Activated CD4-positive, alpha-beta memory T cell treated with anti-CD3 and anti-CD28 coated beads, Interleukin-2, amount 10 ng/mL, durations not matched to agents 7 days and 5 days (primary cell): ENCODE measurements at places on chromosomes 13 and 19. TPM values are rescaled to one million over a fixed set of nuclear protein-coding genes. Genes with fewer than 3 reads are reported as not detected.

GRIN2D gene
- total RNA-seq, result 0.18 TPM

TTC9B gene
- total RNA-seq, result not detected

ZNF320 gene
- total RNA-seq, result 4.1 TPM

OVOL3 gene
- total RNA-seq, result not detected

DNA sequence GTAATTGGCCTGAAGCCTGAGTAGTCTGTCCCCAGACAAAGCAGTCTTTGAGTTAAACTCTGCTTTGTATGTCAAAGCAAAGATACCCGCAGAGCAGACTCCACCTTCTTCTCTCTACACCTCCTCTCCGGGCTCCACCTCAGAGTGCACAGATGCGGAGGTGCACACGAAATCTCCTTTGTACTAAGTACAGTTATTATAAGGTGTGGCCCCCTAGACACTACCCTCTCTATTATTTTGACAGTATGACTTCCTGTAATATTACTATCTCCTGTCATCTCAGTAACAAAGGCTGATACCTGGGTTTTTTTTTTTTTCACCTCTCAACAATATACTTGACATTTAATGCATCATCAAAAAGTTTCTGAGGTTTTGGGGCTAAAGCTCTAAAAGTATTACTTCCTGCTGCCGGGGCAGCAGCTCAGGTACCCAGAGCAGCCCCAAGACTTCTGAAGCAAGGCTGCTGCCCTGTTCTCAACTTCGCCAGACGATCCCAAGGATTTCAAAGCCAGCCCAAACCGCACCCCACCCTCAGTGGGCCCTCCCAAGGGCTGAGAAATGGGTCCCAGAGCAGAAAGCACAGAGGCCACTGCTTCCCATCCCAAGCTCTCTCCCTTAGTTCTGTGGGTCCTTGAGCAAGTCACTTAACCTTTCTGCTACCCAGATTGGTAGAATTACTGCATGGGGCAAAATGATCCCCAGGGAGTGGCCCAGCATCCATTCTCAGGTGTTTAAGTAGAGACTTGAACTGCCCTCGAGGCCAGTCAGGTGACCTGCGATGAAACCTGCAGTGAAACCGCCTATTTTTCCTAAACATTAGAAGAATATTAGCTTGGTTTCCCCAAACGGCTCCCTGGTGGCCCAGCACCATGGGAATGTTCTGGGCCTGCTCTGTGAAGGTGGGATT is 180.6 kb downstream of the FOXO1 start:
- H3K4me3 ChIP-seq, result peak overlapping the region; percentile 9
- peaks cover 59% of the 10 kb centered on the region for H3K4me1 ChIP-seq
- H3K36me3 ChIP-seq, result peaks cover 24% of the 10 kb centered on the region
- H3K27ac ChIP-seq, result peak overlapping the region; percentile 94
- H3K27me3 ChIP-seq, result no peaks in the 10 kb centered on the region

GRCh38 chr13:60035874-60036273 is 127.9 kb downstream of the DIAPH3 start:
- H3K4me1 ChIP-seq, result no peaks in the 10 kb centered on the region
- no peak overlapping the region for H3K27ac ChIP-seq
- no peak overlapping the region for H3K4me3 ChIP-seq
- peaks cover 14% of the 10 kb centered on the region for H3K36me3 ChIP-seq

GRCh38 chr19:46442808-46443450 is 14.2 kb upstream of the PNMA8C start:
- no peaks in the 10 kb centered on the region for H3K36me3 ChIP-seq
- no peak overlapping the region for H3K27ac ChIP-seq
- H3K4me3 ChIP-seq, result no peak overlapping the region
- H3K27me3 ChIP-seq, result peaks cover 9% of the 10 kb centered on the region
- no peak for DNase-seq
- H3K4me1 ChIP-seq, result no peaks in the 10 kb centered on the region

GRCh38 chr19:8254286-8255001 is 45.3 kb downstream of the CERS4 start:
- H3K27ac ChIP-seq, result no peak overlapping the region
- H3K27me3 ChIP-seq, result no peaks in the 10 kb centered on the region
- no peak overlapping the region for H3K4me3 ChIP-seq
- no peak for DNase-seq

DNA sequence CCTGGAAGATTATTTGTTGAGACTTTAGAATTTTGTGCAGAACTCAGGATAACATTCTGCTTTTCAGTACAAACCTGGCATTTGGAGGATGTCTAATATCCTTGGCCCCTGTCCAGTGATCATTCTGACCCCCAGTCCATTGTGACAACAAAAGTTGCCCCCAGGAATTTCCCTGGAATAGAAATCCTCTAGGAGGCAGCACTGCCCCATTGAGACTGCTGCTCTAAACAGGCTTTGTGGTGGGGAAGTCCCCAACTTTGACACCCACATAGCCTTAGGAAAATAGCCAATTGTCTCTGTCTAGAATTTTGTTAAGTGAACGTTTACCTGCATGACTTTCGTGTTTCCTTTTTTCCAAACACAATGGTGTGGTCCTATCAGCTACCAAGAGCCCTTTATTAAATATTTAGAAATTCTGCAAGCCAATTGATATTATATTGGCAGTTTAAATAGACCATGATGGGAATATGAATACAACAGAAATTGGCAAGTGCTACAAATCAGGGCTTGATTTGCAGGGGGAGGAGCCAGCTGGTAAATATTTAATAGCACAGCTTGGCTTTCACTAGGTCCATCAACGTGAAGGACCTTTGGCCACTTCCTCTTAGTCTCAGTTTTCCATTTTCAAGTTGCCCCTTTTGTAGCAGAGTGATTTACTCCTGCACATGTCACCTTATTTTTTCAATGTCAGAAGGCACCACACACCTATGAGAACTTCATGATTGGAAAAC is 451.7 kb downstream of the EFNB2 start:
- H3K27me3 ChIP-seq, result no peaks in the 10 kb centered on the region
- H3K4me1 ChIP-seq, result no peaks in the 10 kb centered on the region
- no peaks in the 10 kb centered on the region for H3K36me3 ChIP-seq
- H3K4me3 ChIP-seq, result no peak overlapping the region
- no peak overlapping the region for H3K27ac ChIP-seq
- no peak for DNase-seq

DNA sequence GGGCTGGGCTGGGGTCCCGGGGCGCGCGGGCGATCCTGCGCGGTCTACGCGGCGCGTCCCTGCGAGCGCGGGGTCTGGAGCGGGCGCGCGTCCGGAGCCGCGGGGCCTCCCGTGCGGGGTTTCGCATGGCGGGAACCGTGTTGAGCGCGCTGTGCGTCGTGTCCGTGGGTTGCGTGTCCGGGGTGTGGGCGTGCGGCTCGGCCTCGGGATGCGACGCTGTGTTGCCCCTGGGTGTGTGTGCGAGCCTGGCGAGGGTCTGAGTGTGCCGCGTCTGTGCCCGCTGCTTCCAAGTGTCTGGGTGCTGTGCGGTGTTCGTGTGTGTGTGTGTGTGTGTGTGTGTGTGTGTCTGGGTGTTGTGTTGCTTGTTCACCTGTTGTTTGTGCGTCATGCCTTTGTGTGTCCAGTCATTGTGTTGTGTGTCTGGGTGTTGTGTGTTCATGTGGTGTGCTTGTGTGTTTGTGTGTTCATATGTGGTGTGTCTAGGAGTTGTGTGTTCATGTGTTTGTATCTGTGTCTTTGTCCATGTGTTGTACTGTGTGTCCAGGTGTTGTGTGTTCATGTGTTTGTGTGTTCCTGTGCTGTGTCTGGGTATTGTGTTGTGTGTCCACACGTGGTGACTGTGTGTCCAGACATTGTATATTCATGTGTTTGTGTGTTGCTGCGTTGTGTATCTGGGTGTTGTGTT is 552 bp downstream of the PLK5 start:
- no peak overlapping the region for H3K4me3 ChIP-seq
- peaks cover 27% of the 10 kb centered on the region for H3K27me3 ChIP-seq
- no peak overlapping the region for H3K27ac ChIP-seq
- peaks cover 3% of the 10 kb centered on the region for H3K36me3 ChIP-seq

DNA sequence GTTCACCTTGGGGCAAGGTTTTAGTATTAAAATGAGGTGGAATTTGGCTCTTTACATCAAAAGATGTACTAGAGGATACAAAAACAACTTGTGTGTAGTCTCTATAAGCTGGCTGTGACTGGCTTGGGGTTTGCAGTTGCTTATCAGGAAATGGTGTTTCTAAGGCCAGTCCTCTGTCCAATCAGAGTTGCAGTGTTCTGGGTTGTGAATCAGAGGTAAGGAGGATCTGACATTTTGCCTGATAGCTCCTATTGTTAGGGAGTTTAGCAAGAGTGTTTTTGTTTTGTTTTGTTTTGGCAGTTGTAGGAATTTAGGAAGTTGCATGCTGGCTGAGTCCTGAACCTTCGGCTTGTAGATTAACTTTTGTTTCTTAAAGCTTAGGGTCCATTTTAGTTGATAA is 20.1 kb upstream of the ESD start:
- no peak overlapping the region for H3K27ac ChIP-seq
- no peak overlapping the region for H3K4me3 ChIP-seq
- peaks cover 26% of the 10 kb centered on the region for H3K27me3 ChIP-seq
- peaks cover 4% of the 10 kb centered on the region for H3K4me1 ChIP-seq
- peaks cover 4% of the 10 kb centered on the region for H3K36me3 ChIP-seq

GRCh38 chr13:44906230-44906629 is 83.0 kb downstream of the NUFIP1 start:
- no peaks in the 10 kb centered on the region for H3K4me1 ChIP-seq
- peaks cover 11% of the 10 kb centered on the region for H3K27me3 ChIP-seq
- no peaks in the 10 kb centered on the region for H3K36me3 ChIP-seq
- no peak for DNase-seq

DNA sequence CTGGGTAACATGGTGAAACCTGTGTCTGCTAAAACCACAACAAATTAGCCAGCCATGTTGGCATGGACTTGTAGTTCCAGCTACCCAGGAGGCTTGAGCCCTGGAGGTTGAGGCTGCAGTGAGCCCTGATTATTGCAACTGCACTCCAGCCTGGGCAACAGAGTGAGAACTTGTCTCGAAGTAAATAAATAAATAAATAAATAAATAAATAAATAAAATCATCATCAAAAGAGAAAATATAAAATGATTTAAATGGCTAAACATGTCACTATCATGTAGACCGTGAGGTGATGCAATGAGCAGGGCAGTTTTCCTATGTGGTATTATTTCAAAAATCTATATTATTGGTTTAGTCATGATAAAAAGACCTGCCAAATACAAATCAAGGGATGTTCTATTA is 2074.3 kb downstream of the PCDH9 start:
- no peaks in the 10 kb centered on the region for H3K36me3 ChIP-seq
- no peak overlapping the region for H3K4me3 ChIP-seq
- peaks cover 3% of the 10 kb centered on the region for H3K4me1 ChIP-seq
- no peaks in the 10 kb centered on the region for H3K27me3 ChIP-seq
- no peak overlapping the region for H3K27ac ChIP-seq
- DNase-seq, result no peak

- no peaks in the 10 kb centered on the region for H3K4me1 ChIP-seq
- peaks cover 2% of the 10 kb centered on the region for H3K36me3 ChIP-seq
- no peak overlapping the region for H3K4me3 ChIP-seq
- peaks cover 2% of the 10 kb centered on the region for H3K27me3 ChIP-seq
- no peak overlapping the region for H3K27ac ChIP-seq
- no peak for DNase-seq
Measured at GRCh38 chr13:49893591-49893990, 42.5 kb downstream of the SPRYD7 start.

GRCh38 chr19:9431475-9431874 is 3.9 kb downstream of the ZNF266 start:
- no peak overlapping the region for H3K27ac ChIP-seq
- H3K36me3 ChIP-seq, result peaks cover 78% of the 10 kb centered on the region
- peak; percentile 44 for DNase-seq
- H3K4me1 ChIP-seq, result peaks cover 32% of the 10 kb centered on the region
- H3K27me3 ChIP-seq, result no peaks in the 10 kb centered on the region

DNA sequence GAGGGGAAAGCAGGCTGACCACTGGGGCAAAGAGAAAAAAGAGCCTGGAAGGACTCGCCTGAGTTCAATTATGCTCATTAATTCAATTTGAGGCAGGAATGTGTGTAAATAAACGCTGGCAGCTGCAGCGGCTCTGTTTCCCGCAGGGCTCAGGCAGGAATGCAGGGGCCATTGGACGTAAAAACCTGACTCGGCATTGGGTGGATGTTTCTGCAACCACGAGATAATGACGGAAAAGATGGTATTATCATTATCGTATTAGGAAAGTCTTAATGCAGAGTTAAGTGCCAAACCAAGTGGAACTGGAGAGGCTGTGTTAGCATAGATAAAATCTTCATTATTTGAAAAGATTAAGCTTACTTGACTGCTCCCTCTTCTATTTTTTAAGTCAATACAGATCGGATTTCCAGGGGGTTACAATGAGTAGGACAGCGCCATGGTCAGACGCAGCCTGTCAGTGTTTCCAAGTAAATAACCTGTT is 169.8 kb downstream of the SHISA2 start:
- H3K4me1 ChIP-seq, result peaks cover 7% of the 10 kb centered on the region
- no peak overlapping the region for H3K27ac ChIP-seq
- H3K4me3 ChIP-seq, result no peak overlapping the region
- no peaks in the 10 kb centered on the region for H3K36me3 ChIP-seq
- DNase-seq, result no peak

- H3K27me3 ChIP-seq, result no peaks in the 10 kb centered on the region
- peak overlapping the region; percentile 53 for H3K4me3 ChIP-seq
- no peak for DNase-seq
- peaks cover 29% of the 10 kb centered on the region for H3K4me1 ChIP-seq
- no peaks in the 10 kb centered on the region for H3K36me3 ChIP-seq
Measured at GRCh38 chr13:60427285-60427684, 30.3 kb downstream of the TDRD3 start.

GRCh38 chr13:36806102-36806501 is 12.9 kb upstream of the RFXAP start:
- no peak overlapping the region for H3K4me3 ChIP-seq
- H3K27ac ChIP-seq, result no peak overlapping the region
- no peak for DNase-seq

- H3K4me3 ChIP-seq, result no peak overlapping the region
- no peak for DNase-seq
- H3K4me1 ChIP-seq, result peaks cover 3% of the 10 kb centered on the region
- H3K27ac ChIP-seq, result no peak overlapping the region
Measured at GRCh38 chr19:48458016-48458415, 2.6 kb downstream of the KCNJ14 start.

DNA sequence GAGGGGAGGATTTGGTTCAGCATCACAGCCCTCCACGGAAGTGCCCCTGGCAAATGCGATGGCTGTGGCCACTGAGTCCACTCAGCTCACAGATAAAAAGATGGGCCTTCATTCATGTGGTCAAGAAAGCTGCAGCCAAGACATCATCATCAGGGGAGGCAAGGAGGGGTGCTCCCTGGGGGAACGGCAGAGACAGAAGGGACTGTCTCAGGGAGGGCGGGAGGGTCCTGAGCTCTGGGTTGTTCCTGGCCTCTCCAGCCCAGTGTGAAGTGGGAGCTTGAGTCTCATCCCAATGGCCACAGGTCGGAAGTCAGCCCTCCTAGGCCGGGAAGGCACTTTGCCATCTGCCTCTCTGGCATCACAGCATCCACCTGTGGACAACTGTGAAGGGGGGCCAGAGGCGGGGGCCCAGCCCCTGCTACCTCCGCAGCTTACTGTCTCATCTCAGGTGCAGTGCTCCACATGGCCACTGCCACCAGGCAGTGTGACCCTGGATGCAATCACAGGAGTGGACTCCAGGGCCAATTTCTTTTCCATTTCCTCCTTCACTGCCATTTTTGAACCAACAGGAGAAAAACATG is 137.8 kb upstream of the SOX1 start:
- DNase-seq, result no peak
- no peaks in the 10 kb centered on the region for H3K36me3 ChIP-seq
- H3K27ac ChIP-seq, result no peak overlapping the region
- H3K4me3 ChIP-seq, result no peak overlapping the region
- no peaks in the 10 kb centered on the region for H3K4me1 ChIP-seq
